ENCODE measurements at places on chromosomes 13 and 19.

- DNase-seq: no peak
- no peaks in the 10 kb centered on the region for H3K27me3 ChIP-seq
- no peak overlapping the region for H3K4me3 ChIP-seq
- H3K4me1 ChIP-seq: peaks cover 11% of the 10 kb centered on the region
- no peak overlapping the region for H3K27ac ChIP-seq
- no peaks in the 10 kb centered on the region for H3K36me3 ChIP-seq
Observed at GRCh38 chr13:66830940-66831716, 399.0 kb downstream of the PCDH9 start.

DNA sequence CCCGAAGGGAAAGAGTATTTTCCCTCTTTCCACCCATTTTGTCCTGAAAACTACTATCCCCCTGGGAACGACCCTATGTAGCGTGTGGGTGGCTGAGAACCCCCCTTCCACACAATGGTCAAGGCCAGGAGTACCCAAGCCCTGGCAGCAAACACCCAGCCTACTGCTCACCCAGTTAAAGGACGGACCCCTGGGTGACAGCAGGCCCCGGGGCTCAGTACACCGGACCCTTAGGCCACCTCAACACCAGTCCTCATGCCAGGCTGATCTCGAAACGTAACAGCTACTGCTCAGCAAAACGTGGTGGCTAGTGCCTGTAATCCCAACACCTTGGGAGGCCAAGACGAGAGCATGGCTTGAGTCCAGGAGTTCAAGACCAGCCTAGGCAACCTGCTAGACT lies 1.4 kb downstream of the ANKRD27 start:
- H3K36me3 ChIP-seq: peaks cover 4% of the 10 kb centered on the region
- DNase-seq: no peak

DNA sequence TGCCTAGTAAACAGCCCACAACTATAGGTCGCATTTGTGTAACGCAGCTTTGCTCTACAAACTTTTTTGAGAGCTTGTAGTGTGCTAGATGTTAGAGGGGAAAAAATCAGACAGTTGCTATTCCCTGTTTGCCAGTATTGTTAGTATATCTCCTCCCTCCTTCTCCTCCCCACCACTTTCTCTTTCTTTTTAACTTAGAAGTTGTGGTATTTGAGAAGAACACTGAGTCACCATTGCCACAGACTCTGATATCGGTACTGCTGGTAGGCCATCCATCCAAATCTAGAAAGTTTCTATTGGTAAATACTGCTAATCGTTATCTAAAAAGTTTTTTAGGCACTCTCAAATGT lies 666 bp downstream of the POMP start:
- H3K27me3 ChIP-seq: no peaks in the 10 kb centered on the region
- H3K36me3 ChIP-seq: peaks cover 5% of the 10 kb centered on the region

DNA sequence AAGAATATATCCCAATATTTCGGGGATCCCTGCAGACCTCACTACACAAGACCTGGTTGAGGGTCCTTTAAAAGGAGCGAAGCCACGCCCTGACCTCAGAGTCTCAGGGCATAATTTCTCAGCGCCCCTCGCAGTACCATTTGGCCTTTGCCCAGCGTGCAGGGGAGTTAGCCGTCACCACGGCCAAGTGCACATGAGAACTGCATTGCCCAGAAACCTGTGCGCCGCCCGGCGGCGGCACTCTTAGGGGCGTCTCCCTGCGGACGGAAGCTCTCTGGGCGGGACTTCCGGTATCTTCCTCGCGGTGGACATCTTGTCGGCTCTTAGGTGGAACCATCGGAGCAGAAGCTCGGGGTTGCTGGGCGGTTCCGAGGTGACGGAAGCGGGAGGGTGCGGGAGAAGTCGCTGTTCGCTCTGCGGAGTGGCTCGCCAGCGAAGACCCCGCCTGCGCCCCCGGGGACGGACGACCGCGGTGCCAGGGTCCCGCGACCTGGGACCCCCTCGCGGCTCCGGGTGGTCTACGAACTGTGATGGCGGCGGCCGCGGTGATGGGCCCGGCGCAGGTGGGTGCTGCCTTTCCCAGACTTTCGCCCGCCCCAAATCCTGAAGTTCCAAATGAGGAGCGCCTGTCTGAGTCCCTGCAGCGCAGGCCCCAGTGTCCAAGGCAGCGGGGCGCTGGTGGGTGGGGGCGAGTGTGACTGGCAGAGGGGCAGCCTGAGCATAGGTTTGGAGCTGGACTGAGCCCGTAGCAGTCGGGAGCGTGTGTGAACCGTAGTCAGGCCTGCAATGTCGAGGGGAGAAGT lies at the start of gene ZNF134:
TSS of gene ZNF134 (plus strand) at position 302 of the 803 bp plus-strand sequence. CDS start 5,227 bp downstream, outside the sequence.
- H3K36me3 ChIP-seq: peaks cover 50% of the 10 kb centered on the region
- H3K27ac ChIP-seq: peak within 1 kb of the TSS; percentile 75
- H3K4me1 ChIP-seq: peaks cover 8% of the 10 kb centered on the region
- DNase-seq: peak; percentile 94

DNA sequence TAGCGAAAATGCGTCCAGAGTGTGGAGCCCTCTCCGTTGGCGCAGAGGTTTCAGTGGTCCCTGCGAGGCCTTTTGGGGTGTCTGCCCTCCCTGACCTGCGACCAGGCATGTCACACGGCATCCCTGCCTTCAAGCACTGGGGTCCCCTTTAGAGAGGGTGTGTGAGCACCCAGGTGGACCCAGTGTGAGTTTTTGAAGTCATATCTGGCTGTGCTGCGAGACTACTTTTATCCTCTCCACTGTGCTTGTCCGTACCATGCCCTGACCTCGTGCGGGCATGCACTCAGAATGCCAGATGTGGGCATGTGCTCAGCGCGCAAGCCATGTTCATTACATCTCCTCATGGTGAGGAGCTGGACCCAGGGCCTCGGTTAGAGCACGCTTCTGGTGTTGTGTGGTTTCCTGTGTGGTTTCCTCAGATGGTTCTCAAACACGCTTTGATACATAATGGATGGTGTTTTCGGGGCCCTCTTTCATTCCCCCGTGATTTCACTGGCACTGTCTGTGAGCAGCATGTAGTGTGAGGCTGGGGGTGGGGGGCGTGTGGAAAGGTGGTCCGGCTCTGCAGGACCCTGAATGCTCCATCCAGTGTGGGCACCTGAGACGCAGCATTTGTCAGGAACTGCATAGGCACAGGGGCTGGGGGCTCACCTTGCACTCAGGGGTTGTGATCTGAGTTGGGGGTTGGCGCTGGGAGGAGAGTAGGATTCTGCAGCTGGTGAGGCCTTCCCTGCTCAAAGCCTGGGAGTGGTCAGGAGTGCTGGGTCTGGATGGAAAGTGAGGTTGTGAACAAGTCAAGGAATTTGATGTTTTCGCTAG lies 2.3 kb downstream of the TFDP1 start:
- peak; percentile 57 for DNase-seq
- H3K27ac ChIP-seq: no peak overlapping the region
- H3K36me3 ChIP-seq: peaks cover 16% of the 10 kb centered on the region
- peaks cover 24% of the 10 kb centered on the region for H3K4me1 ChIP-seq
- no peaks in the 10 kb centered on the region for H3K27me3 ChIP-seq
- H3K4me3 ChIP-seq: peak overlapping the region; percentile 92

DNA sequence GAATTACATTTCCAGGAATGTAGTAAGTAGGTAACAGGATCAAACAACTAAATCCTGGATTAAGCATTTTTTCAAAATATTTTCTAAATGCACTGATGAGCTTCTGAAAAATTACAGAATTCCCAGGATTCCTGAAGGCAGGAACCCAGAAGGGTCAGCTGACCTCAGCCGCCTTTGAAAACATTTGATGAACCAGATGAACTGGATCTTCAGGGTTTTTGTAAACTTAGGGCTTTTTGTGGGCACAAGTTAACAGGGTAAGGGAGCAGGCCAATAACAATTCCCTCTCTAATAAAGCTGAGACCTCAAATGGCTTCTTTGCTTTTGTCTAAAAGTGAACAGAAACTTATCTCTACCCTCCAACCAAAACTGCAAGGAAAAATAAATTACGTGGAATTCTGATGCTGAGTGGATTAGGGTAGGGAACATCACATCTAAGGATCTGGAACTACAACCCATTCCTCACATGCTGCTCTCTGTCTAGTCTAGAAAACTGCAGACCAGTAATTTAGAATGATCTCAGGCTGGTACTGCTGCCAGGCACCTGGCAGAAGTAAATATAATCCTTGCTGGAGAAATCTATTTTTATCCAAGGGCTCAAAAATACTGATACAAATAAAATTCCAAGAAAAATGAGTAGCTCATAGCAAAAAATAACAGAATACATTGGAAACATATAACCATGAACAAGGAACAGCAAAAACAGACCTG lies 48.2 kb upstream of the N4BP2L1 start:
- H3K27me3 ChIP-seq: no peaks in the 10 kb centered on the region
- DNase-seq: no peak
- no peak overlapping the region for H3K4me3 ChIP-seq
- peaks cover 4% of the 10 kb centered on the region for H3K4me1 ChIP-seq
- peaks cover 10% of the 10 kb centered on the region for H3K36me3 ChIP-seq

DNA sequence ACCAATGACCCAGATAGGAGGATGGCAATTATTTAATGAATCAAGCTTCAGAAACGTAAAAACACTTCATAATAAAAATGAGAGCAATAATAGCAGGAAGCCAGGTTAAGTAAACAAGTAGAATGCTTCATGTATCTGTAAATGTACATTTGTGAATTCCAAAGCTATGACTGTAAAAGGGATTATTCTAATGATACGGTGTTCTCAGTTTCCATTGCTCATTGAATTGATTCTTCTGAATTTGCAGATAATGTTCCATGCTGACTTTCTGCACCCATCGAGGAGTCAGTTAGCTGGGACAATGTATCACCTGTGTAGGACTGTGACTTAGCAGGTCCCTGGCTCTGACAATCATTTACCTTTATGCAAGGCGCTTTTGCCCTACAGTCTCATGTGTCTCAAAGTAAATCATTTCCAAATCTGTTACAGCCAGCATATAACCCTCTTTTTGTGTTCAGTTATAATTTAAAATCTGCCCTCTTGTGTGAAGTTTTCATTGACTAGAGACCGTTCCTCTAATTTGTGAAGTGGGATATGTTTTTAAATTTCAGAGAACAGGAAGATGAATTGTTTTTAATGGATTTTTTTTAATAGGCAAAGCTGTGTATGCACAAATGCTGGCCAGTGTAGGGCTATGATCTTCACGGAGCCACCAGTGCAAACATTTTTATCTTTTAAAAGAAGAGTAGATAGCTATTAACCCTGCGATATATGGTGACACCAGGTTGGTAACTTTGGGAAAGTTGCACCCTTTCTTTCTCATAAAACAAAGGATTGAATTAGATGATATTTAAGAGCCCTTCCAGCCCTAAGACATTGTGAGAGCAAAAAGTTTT lies 267.1 kb downstream of the KLF5 start:
- DNase-seq: no peak
- no peaks in the 10 kb centered on the region for H3K27me3 ChIP-seq
- no peaks in the 10 kb centered on the region for H3K36me3 ChIP-seq
- peaks cover 9% of the 10 kb centered on the region for H3K4me1 ChIP-seq
- H3K27ac ChIP-seq: peak overlapping the region; percentile 39

DNA sequence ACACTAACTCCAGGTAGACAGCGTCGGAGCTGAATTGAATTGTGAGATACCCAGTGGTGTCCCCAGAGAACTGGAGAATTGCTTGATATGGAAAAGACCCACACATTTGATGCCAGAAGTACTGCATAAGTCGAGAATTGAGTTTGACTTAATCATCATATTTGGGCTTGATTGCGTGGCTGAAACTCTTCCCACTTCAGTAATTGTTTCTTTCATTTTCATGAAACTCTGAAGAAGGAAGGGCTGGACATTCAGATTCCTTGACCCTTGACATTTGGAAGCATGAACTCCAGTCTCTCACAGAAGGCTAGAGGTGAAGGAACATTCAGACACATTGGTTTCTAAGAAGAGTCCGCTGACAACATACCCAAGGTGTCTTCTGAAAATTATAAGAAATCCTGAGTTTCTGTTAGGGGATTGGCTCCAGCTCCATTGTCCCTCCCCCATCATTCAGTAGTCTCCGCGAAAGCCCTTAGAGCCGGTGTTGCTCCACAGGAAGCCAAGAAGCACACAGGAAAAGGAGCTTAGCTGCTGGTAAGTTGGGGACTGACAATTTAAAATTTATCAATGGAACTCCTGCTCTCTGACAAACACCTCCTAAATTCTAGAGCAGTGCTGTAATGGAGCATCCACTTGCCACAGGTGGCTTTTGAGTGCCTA lies at the start of gene FPR2:
TSS of gene FPR2 (plus strand) at position 484 of the 660 bp plus-strand sequence. CDS start 7,479 bp downstream, outside the sequence.
- no peaks in the 10 kb centered on the region for H3K36me3 ChIP-seq
- H3K4me3 ChIP-seq: no peak within 1 kb of the TSS
- peaks cover 24% of the 10 kb centered on the region for H3K27me3 ChIP-seq
- no peak for DNase-seq

DNA sequence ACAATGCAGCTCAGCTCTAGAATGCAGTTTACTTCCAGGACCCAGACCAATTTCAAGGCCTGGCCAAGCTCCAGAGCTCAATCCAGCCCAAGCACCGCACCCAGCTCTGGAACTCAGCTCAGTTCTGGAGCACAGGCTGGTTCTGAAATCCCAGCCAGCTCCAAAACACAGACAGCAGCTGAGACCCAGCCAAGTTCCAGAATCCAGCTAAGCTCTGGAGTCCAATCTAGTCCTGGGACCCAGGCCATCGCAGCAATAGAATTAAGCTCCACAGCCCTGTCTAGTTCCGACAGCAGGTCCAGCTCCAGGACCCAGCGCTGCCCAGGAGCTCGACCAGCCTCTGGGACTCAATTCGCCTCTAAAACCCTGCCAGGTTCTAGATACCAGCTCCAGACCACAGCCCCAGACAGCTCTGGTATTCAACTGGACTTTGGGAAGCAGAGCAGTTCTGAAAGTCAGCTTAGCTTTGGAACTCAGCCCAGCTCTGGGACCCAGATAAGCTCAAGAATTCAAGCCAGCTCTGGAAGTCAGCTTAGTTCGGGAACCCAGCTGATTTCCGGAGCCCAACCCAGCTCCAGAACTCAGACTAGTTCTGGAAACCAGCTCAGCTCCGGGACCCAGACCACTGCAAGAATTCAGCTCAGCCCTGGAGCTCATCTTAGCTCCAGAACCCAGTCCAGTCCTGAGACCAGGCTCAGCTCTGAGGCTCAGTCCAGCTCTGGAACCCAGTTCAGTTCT lies 6.8 kb downstream of the GIPC3 start:
- no peak overlapping the region for H3K4me3 ChIP-seq
- no peaks in the 10 kb centered on the region for H3K4me1 ChIP-seq
- DNase-seq: no peak
- no peaks in the 10 kb centered on the region for H3K36me3 ChIP-seq
- H3K27me3 ChIP-seq: peaks cover 29% of the 10 kb centered on the region

GRCh38 chr19:3324405-3324856 lies 42.0 kb upstream of the NFIC start:
- H3K27ac ChIP-seq: no peak overlapping the region
- DNase-seq: no peak

DNA sequence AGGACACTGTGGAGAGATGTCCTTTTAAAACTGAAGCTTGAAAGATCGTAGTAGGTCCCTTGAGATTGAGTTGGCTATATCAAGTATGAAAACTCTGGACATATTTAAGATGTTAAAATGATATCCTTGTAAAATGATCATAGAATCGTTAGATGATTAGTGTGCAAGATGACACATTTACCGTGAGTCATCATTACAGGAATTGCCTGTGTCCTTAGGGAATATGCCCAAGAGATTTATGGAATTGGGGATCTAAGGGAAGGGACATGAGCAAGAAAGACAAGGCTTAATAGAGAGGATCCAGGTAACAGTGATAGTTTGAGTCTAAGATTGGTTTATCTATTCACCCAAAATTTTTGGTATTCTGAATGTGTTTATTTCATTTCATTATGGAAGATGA lies 233.7 kb downstream of the GPC5 start:
- no peak for DNase-seq
- no peak overlapping the region for H3K4me3 ChIP-seq
- no peaks in the 10 kb centered on the region for H3K4me1 ChIP-seq
- no peaks in the 10 kb centered on the region for H3K36me3 ChIP-seq
- no peak overlapping the region for H3K27ac ChIP-seq

All from type B pancreatic cell (in vitro differentiated cells).